Fibroblast of skin of right quadriceps (primary cell): ENCODE measurements at places on chromosomes 3 and 15.

DNA sequence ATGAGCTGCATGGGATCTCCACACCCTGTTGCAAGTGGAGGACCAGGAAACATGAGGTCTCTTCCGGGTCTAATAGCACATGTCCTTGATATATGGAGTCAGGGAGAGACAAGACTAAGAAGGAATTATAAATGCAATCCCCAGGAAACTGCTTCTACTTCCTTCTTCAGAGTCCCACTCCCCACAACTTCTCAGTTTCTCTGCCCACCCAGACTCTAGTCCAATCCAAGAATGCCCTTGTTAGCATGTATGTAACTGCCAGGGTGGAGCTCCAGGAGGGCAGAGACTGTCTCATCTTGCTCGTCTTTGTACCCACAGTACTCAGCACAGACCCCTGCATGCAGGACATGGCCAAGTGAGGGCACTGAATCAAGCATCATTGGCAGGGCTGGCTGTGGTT, 8.3 kb downstream of the DAPK2 start:
- DNase-seq = no peak

GRCh38 chr3:58518291-58518789, 18.6 kb downstream of the ACOX2 start:
- peak; percentile 14 for DNase-seq

DNA sequence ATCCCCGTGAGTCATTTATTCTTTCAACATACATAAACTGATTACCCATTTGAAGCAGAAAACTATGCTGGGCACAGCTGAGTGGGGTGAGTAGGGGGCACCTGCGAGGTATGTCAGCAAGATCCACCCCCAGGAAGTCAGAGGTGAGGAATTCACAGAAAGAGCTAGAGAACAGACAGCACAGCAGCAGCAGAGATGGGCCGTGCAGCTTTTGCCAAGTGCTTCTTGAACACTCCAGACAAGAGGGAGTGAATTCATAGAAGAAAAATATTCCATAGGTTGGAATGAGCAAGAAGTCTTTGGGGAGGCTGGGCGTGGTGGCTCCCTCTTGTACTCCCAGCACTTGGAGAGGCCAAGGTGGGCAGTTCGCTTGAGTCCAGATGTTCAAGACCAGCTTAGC, 9.4 kb upstream of the ADCY5 start:
- DNase-seq = no peak

- DNase-seq = no peak
Measured at GRCh38 chr3:149626671-149627070, 31.2 kb downstream of the WWTR1 start.

GRCh38 chr3:11140030-11140712, 14.1 kb upstream of the HRH1 start:
- peak; percentile 49 for DNase-seq

- no peak for DNase-seq
Measured at GRCh38 chr15:81339321-81339720, 15.4 kb upstream of the STARD5 start.

DNA sequence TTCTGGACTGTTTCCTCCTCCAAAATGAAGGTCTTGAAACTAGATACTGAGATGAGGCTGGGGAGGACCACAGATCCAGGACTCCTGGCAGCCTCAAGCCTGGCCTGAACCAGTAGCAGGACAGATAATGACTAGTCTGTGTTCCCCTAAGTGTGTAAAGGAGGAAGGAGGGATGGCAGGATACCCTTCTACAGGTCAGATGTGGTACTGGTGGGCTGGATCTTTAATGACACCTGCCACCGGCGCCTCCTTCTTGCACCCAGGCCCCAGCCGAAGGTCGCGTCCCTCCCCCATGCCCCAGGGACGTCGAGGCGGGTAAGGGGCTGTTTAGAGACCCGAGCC, 556 bp downstream of the USP19 start:
- DNase-seq = no peak

GRCh38 chr3:173863551-173863950, 466.0 kb downstream of the NLGN1 start:
- no peak for DNase-seq

DNA sequence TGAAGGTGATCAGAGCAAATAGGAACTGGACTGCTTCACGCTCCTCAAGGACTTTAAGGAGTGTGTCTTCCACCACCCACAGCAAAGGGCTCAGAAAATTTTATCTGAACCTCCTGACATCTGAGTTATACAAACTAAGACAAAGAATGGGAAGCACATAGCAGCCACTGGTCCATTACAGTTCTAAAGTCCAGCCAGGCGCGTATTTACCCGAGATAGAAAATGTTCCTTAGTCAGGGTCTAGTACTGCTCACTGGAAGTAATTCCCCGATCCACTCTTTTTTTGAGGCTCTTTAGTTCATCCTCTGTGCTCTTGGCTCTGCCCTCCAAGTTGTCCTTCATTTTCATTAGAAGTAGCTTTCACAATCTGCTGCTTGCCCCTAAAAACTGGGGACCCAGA, 88.5 kb upstream of the GOLGA8J start:
- no peak for DNase-seq

GRCh38 chr3:36695769-36696137, 68.6 kb downstream of the DCLK3 start:
- peak; percentile 91 for DNase-seq

DNA sequence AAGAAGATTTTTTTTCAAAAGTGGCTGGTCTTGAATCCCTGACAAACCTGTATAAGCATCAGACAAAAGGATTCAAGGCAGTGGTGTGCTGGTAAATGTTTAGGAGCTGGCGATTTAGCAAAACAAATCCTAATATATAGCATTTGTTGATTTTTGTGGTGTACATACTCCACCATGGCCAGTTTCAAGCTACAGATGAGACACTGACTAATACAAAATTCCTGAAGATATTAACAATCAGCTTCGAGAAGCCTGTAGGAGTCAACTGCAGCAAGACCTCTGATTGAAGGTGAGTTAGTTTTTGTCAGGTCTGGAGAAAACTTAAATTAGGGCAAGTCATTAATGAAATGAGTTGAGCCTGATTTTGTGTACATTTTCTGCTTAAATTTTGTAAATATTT, 6.7 kb downstream of the STRIT1 start:
- DNase-seq = peak; percentile 33

GRCh38 chr3:197615430-197615829, 59.7 kb upstream of the BDH1 start:
- DNase-seq = no peak

DNA sequence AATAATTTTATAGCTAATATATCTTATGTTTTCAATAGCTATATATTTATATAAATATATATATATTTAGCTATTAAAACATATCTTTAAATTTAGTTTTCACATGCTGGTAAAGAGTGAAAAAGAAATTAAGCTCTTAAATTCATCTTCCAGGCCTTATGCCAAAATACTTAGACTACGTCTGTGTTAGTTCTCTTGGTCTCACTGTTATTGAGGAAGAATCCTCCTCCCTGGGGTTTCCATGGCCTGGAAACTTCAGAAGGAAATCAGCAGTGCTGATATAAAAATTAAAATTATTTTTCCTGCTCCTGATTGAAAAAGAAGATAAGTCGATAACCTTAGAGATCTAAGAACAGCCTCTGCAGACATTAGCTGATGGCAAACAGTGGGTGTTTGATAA, 225.1 kb upstream of the LMCD1 start:
- DNase-seq = no peak

GRCh38 chr3:63762934-63763550, 56.1 kb upstream of the C3orf49 start:
- DNase-seq = peak; percentile 89

GRCh38 chr3:127796045-127796830, 26.1 kb downstream of the MGLL start:
- DNase-seq = no peak

- DNase-seq = no peak
Measured at GRCh38 chr3:128504963-128505730, 12.1 kb upstream of the GATA2 start.

- no peak for DNase-seq
Measured at GRCh38 chr3:6526861-6527260, 334.1 kb upstream of the GRM7 start.
